ENCODE measurements at places on chromosomes 3 and 15. TPM values are rescaled to one million over a fixed set of nuclear protein-coding genes. Genes with fewer than 3 reads are reported as not detected.

GRCh38 chr15:65638109-65638508, 16.4 kb downstream of the SLC24A1 start:
- DNase-seq, result no peak
- H3K27ac ChIP-seq, result no peak overlapping the region
- H3K36me3 ChIP-seq, result no peaks in the 10 kb centered on the region
- H3K4me1 ChIP-seq, result no peaks in the 10 kb centered on the region
- no peak overlapping the region for H3K4me3 ChIP-seq

The FOXL2 gene
- total RNA-seq, result not detected

GRCh38 chr3:147046916-147047315, 359.4 kb downstream of the ZIC4 start:
- H3K27me3 ChIP-seq, result no peaks in the 10 kb centered on the region
- no peak overlapping the region for H3K4me3 ChIP-seq
- no peak overlapping the region for H3K27ac ChIP-seq
- H3K4me1 ChIP-seq, result no peaks in the 10 kb centered on the region
- H3K36me3 ChIP-seq, result no peaks in the 10 kb centered on the region

The PDIA3 gene
- 109 TPM for total RNA-seq

DNA sequence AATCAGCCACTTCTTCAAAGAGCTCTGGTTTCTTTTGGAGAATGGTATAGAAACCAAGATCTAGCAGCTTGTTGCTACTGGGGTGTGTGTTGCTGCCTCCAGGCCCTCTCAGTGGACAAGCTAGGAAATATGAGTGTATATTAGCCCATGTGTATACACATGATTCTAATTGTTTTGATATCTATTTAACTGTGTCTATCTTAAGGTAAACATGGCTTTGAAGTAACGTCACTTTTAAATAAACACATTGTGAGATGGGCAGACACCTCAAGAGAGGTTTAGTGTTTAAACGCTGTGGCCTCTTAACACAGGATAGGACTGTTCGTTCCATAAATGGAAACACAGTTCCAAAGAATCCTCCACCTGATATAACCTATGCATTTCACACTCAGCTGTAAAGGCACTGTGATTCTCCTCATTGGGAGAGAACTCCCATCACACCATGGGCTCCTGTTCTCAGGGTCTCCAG, 87.0 kb downstream of the GMPS start:
- no peaks in the 10 kb centered on the region for H3K4me1 ChIP-seq
- no peak for DNase-seq
- H3K36me3 ChIP-seq, result no peaks in the 10 kb centered on the region
- H3K27me3 ChIP-seq, result no peaks in the 10 kb centered on the region
- H3K27ac ChIP-seq, result no peak overlapping the region

GRCh38 chr3:52249683-52250082, 4.1 kb downstream of the PPM1M start:
- no peak overlapping the region for H3K4me3 ChIP-seq
- no peak for DNase-seq
- no peaks in the 10 kb centered on the region for H3K36me3 ChIP-seq
- H3K27me3 ChIP-seq, result no peaks in the 10 kb centered on the region
- H3K27ac ChIP-seq, result no peak overlapping the region
- peaks cover 6% of the 10 kb centered on the region for H3K4me1 ChIP-seq

- H3K36me3 ChIP-seq, result no peaks in the 10 kb centered on the region
- no peak overlapping the region for H3K4me3 ChIP-seq
- no peaks in the 10 kb centered on the region for H3K27me3 ChIP-seq
- no peak for DNase-seq
Observed at GRCh38 chr3:171407759-171408158, 52.4 kb downstream of the TNIK start.

DNA sequence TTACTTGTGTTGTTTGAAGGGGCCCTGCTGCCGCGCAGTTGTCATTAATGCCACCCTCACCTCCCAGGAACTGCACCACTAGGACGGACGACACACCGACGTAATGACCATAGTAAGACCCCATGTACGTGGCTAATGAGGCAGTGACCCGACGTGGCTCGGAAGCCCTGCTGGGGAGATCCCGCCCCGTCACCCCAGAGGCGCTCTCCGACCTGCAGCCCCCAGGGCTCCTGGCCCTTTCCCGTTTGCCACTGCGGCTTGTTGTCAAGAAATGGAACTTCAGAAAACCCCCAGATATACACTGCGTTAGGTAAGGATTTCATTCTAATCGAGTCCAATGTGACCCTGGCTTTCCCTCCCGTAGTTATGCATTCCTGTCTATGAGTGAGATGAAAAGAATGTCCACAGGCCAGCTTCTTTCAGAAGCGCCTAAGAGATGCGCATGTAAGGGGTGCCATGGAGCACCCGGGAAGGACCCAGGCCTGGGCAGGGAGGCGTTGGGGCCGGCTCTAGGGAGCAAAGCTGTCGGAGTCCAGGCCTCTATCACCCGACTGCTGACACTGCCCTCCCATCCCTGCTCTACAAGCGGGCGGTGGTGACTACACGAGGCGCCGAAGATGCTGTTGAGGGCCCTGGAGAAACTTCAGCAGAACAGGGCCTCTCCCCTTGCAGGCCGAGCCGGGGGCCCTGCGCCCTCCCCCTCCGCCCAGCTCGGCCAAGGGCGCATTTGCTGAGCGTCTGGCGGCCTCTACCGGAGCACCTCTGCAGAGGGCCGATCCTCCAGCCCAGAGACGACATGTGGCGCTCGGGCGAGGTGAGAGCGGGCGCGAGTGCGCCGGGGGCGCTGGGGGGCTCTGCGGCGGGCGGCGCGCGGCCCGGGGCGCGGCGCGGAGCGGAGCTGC, at the start of gene GABRA5:
Gene GABRA5 (plus strand): TSS at position 765 of the 902 bp plus-strand sequence. CDS start 2,187 bp downstream, outside the sequence.
- H3K36me3 ChIP-seq, result no peaks in the 10 kb centered on the region
- DNase-seq, result no peak
- no peaks in the 10 kb centered on the region for H3K4me1 ChIP-seq
- peaks cover 50% of the 10 kb centered on the region for H3K27me3 ChIP-seq

The KIF15 gene
- 1.1 TPM for total RNA-seq

- no peaks in the 10 kb centered on the region for H3K4me1 ChIP-seq
- DNase-seq, result no peak
- H3K36me3 ChIP-seq, result no peaks in the 10 kb centered on the region
- no peak overlapping the region for H3K4me3 ChIP-seq
Observed at GRCh38 chr3:188021041-188021440, 132.9 kb upstream of the LPP start.

The SNTN gene
- total RNA-seq, result not detected

The GATM gene
- 31.5 TPM for total RNA-seq

GRCh38 chr3:156664831-156665178, 9.6 kb upstream of the TIPARP start:
- no peak overlapping the region for H3K27ac ChIP-seq
- H3K4me1 ChIP-seq, result no peaks in the 10 kb centered on the region
- no peak overlapping the region for H3K4me3 ChIP-seq
- H3K36me3 ChIP-seq, result no peaks in the 10 kb centered on the region

The C3orf85 gene
- not detected for total RNA-seq

- H3K4me3 ChIP-seq, result no peak overlapping the region
- DNase-seq, result no peak
- H3K36me3 ChIP-seq, result no peaks in the 10 kb centered on the region
- H3K4me1 ChIP-seq, result no peaks in the 10 kb centered on the region
Observed at GRCh38 chr15:39269821-39270220, 311.1 kb upstream of the THBS1 start.

- DNase-seq, result no peak
- no peaks in the 10 kb centered on the region for H3K36me3 ChIP-seq
- H3K27ac ChIP-seq, result no peak overlapping the region
- H3K4me1 ChIP-seq, result no peaks in the 10 kb centered on the region
- H3K4me3 ChIP-seq, result no peak overlapping the region
Observed at GRCh38 chr15:101342056-101342455, 47.0 kb upstream of the SNRPA1 start.

GRCh38 chr15:42146551-42147430, 9.6 kb downstream of the PLA2G4F start:
- no peaks in the 10 kb centered on the region for H3K4me1 ChIP-seq
- H3K27me3 ChIP-seq, result no peaks in the 10 kb centered on the region
- no peak overlapping the region for H3K4me3 ChIP-seq
- H3K36me3 ChIP-seq, result no peaks in the 10 kb centered on the region

GRCh38 chr3:112675943-112676535, 35.1 kb upstream of the CCDC80 start:
- H3K27ac ChIP-seq, result no peak overlapping the region
- no peaks in the 10 kb centered on the region for H3K36me3 ChIP-seq
- DNase-seq, result no peak
- H3K27me3 ChIP-seq, result no peaks in the 10 kb centered on the region

The VIPR1 gene
- 16.3 TPM for total RNA-seq

DNA sequence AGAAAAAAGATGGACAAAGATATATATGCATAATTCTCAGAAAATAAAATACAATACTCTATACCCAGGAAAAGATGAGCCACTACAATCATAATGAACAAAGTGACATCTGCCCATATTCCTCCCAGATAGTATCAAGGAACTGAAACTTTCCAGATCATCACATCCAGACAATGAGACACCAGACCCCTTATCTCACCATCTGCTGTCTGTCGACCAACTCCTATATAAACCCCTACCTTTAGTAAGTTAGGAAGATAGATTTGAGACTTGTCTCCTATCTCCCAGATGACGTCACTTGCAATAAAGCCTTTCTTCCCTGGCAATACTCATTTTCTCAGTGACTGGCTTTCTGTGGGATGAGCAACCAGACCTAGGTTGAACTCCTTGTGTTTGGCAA, 1071.6 kb downstream of the PLOD2 start:
- no peaks in the 10 kb centered on the region for H3K36me3 ChIP-seq
- no peaks in the 10 kb centered on the region for H3K27me3 ChIP-seq
- no peak for DNase-seq
- H3K4me1 ChIP-seq, result no peaks in the 10 kb centered on the region

DNA sequence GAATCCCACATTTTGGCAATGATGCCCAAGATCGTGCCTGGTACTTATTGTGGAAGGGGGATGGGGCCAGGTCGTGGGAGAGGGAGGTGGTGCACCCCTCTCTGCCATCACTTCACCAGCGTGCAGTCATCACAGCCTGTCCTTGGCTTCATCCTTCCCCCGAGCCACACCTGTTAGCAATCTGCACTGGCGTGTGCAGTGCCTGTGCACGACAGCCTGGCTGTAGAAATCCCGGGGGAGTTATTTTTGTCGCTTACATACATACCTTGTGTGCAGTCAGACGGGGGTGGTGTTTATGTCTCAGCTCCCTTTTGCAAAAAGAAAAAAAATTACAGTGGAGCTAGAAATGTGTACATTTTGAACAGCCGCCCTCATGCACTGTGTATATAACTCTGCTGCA, 216.0 kb downstream of the TLE3 start:
- no peaks in the 10 kb centered on the region for H3K36me3 ChIP-seq
- H3K27me3 ChIP-seq, result no peaks in the 10 kb centered on the region
- H3K27ac ChIP-seq, result no peak overlapping the region
- DNase-seq, result no peak
- H3K4me3 ChIP-seq, result no peak overlapping the region

- no peaks in the 10 kb centered on the region for H3K4me1 ChIP-seq
- H3K36me3 ChIP-seq, result no peaks in the 10 kb centered on the region
- H3K4me3 ChIP-seq, result no peak overlapping the region
- no peak overlapping the region for H3K27ac ChIP-seq
Observed at GRCh38 chr3:145807990-145808389, 353.0 kb downstream of the PLOD2 start.

- no peaks in the 10 kb centered on the region for H3K36me3 ChIP-seq
- DNase-seq, result no peak
- no peak overlapping the region for H3K27ac ChIP-seq
Observed at GRCh38 chr15:38698254-38698653, 133.6 kb upstream of the RASGRP1 start.

GRCh38 chr3:108322352-108322751, 26.0 kb downstream of the HHLA2 start:
- peaks cover 5% of the 10 kb centered on the region for H3K4me1 ChIP-seq
- DNase-seq, result no peak
- H3K27me3 ChIP-seq, result no peaks in the 10 kb centered on the region
- no peak overlapping the region for H3K27ac ChIP-seq
- H3K36me3 ChIP-seq, result no peaks in the 10 kb centered on the region
- no peak overlapping the region for H3K4me3 ChIP-seq

The ZDHHC3 gene
- total RNA-seq, result 71.9 TPM

DNA sequence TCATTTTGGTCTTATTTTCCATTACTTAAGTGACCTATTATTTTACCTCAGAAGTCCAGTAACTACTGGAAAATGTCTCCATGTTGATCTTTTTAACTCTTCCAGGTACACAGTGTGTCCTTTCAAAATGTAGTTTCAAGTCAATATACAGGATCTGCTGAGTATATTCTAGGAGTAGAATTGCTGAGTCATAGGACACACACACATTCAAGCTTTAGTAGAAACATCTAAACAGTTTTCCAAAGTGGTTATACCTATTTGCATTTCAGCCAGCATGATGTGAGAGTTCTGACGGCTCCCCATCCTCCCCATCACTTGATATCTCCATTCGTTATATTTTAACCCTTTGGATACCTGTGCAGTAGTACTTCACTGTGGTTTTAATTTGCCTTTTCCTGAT, 271.9 kb downstream of the MCTP2 start:
- H3K27ac ChIP-seq, result no peak overlapping the region
- H3K36me3 ChIP-seq, result no peaks in the 10 kb centered on the region
- H3K27me3 ChIP-seq, result no peaks in the 10 kb centered on the region

- no peak for DNase-seq
- H3K27me3 ChIP-seq, result no peaks in the 10 kb centered on the region
- H3K36me3 ChIP-seq, result no peaks in the 10 kb centered on the region
- no peak overlapping the region for H3K27ac ChIP-seq
- no peak overlapping the region for H3K4me3 ChIP-seq
- H3K4me1 ChIP-seq, result no peaks in the 10 kb centered on the region
Observed at GRCh38 chr15:73678498-73678897, 5.7 kb upstream of the CD276 start.

- DNase-seq, result no peak
- H3K4me1 ChIP-seq, result no peaks in the 10 kb centered on the region
- H3K27me3 ChIP-seq, result no peaks in the 10 kb centered on the region
- no peak overlapping the region for H3K27ac ChIP-seq
Observed at GRCh38 chr3:186143250-186143649, 34.4 kb upstream of the ETV5 start.

DNA sequence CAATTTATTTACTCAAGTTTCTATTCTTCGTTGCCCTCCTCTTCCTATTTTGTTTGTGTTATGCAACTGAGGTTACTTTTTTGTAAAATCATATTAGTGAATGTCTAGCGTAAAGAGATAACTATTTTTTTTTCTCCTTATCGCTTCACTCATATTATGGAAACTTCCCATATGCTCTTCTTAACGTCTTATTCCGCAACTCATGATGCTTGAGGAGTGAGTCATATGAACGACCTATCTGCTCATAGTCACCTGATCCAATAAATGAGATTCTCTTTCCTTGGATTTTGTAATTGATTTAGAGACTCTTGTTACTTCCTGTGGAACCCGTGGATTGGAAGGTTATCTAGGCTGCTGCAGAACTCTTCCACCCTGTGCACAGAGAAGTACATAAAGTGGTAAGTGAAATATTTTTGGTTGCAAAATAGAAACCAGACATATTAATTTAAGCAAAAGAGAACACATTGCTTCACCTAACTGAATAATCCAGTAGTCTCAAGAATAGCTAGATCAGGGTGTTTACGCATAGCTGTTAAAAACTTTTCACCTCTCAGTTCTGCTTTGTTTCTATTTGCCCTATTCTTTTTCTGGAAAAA, 719.3 kb upstream of the SGO1 start:
- no peaks in the 10 kb centered on the region for H3K36me3 ChIP-seq
- no peak for DNase-seq
- no peaks in the 10 kb centered on the region for H3K27me3 ChIP-seq
- H3K4me1 ChIP-seq, result no peaks in the 10 kb centered on the region
- no peak overlapping the region for H3K27ac ChIP-seq

GRCh38 chr3:15611018-15611417, 9.5 kb downstream of the BTD start:
- no peaks in the 10 kb centered on the region for H3K27me3 ChIP-seq
- H3K27ac ChIP-seq, result no peak overlapping the region
- DNase-seq, result no peak
- H3K4me1 ChIP-seq, result no peaks in the 10 kb centered on the region
- H3K4me3 ChIP-seq, result no peak overlapping the region
- H3K36me3 ChIP-seq, result no peaks in the 10 kb centered on the region

The GLDN gene
- total RNA-seq, result 10.8 TPM
